ENCODE measurements at places on chromosomes 3 and 15.

GRCh38 chr15:32818758-32819447 is 101.1 kb downstream of the GREM1 start:
- no peak for DNase-seq

- DNase-seq, result no peak
These were observed 5.8 kb downstream of the CELSR3 start for GRCh38 chr3:48656841-48657281.

DNA sequence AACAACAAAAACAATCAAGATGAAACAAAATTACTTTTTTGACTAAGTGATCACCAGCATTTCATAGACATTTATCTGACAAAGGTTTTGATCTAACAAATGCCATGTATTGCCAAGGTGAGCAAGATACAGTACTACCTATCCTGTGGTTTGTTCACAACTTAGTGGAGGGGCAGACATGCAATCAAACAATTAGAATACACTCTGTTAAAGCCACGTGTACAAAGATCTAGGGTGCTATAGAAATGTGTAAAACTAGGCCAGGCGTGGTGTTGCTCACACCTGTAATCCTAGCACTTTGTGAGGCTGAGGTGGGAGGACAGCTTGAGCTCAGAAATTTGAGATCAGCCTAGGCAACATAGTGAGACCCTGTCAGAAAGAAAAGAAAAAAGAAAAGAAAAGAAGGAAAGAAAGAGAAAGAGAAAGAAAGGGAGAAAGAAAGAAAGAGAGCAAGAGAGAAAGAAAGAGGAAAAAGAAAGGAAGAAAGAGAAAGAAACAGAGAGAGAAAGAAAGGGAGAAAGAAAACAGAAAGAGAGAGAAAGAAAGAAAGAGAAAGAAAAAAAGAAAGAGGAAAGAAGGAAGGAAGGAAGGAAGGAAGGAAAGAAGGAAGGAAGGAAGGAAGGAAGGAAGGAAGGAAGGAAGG is 1.4 kb upstream of the TRIM69 start:
- no peak for DNase-seq

GRCh38 chr15:49809894-49810609 is 189.2 kb downstream of the DTWD1 start:
- no peak for DNase-seq

- no peak for DNase-seq
These were observed 83.8 kb downstream of the APBA2 start for GRCh38 chr15:28969511-28970085.

All from A549 (cell line).